Pons (tissue), 1 donor: ENCODE measurements at places on chromosomes 2 and 18.

DNA sequence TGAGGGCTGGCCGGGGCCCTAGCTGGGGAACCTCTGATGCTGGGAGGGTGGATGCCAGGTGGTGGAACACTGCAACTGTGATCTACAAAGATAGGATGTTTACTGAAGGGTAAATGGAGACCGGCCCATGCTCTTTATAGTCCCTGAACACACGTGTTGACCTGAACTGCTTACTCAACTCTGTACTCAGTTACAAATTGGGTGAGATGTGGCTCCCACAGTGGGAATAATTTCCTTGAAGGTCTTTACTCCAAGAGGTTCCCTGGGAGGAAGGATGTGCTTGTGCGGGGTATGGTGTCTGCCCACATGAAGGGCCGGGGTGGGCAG lies 254.1 kb downstream of the PRKCE start:
- DNase-seq, result no peak

DNA sequence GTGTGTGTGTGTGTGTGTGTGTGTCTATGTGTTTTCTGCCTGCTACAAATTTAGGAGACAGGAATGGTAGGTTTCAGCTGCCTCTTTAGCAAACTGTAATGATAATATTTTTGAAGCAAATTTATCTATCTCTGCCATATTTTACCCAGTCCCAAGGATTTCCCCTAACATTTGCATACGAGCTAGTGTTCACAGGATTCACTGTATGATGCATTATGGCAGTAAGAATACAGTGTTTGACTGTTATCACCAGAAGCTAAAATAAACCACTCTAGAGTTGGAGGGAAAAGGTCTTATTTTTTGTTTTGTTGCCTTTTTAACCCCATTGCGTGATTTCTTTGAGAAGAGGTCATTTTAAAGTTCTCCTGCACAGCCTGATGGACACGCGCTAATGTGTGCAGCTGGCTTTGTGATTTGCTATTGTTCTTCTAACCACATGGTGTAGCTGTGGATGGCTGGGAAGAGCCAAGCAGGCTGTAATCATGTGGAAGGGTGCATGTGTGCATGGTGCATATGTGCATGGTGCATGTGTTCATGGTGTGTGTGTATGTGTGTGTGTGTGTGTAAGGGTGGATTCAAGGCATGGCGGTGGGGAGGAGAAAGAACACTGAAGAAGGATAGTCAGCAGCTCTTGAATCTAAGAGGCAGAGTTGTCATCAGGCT lies 62.4 kb downstream of the PLB1 start:
- peak; percentile 51 for DNase-seq

DNA sequence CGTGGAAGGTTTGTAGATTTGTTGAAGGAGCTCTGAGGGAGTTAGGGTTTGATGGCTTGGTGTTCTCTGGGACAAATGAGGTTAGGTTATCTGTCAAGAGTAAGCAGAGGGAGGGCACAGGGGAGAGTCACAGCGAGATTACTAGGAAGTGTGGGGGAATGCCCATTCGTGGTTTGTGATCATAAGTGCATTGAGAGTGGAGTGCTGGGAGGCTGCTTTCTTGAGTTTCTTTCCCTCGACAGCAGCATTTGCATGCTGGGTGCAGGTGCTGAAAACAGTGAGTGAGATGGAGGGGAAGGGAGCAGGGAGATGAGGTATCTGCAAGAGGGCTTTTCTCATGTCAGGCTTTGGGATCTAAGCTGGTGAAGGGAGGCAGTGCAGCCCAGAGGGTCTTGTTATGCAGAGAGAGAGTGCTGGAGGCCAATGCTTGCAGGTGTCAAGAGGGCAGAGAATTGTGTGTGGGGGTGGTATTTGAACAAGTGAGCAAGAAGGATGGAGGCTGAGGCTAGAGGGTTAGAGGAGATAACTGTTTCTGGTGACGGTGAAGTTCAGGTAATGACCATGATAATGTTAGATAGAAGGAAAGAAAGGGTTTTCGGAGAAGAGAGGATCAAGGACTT lies 8.8 kb downstream of the RALB start:
- DNase-seq, result no peak

DNA sequence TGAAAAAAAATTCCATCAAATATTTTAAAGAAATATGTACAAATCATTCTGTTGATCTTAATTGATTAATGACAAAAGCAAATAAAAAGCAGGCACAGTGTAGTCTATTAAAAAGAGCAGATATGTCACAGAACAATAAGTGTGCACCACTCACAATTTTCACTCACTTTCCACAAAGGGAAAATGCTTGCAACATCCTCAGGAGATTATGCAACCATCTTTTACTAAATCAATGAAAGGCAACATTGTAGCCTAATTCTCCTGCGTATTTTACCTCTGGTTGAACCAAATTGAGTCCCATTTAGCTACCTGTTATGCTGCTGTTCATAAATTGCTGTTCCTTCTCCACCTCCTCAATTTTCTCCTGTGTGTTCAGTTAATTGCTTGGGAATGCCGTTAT lies 1346.8 kb upstream of the PIK3C3 start:
- no peak for DNase-seq

DNA sequence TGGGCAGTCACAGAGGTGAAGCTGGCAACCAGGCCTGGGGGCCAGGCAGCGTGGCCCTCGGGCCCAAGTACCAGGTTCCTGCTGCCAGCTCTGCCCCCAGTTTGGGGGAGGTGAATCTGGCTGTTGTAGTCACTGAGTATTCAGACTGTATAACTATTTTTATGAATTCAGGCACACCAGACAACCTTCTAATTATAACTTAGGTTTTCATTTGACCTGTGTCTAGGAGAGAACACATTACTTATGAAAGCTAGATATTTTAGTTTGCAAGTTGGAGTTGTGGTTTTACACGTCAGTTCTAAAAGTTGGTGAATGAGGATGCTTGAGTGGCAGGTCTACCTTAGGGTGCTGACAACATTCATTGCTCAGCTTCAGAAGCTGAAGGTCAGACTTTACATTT lies 71.7 kb downstream of the LIMS1 start:
- no peak for DNase-seq

- no peak for DNase-seq
Observed at GRCh38 chr2:58879834-58880233, 638.7 kb upstream of the FANCL start.

DNA sequence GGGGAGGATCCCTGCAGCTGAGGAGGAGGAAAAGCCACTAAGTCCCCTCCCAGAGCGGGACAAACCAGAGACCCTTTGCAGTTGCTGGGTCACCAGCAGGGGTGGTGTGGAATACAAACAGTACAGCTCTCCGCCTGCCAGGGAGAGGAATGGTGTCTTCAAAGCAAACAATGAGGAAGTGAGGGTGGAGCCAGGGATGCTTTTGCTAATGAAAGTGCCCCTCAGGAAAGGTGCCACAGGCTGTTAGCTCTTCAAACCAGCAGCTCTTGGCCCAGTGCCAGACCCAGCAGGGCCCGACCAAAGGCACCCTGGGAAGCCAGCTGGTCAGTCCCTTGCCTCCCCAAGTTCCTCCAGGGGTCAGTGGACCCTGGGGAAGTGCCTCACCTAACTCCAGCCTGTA lies 102.8 kb downstream of the HIBCH start:
- no peak for DNase-seq

- DNase-seq, result no peak
Observed at GRCh38 chr2:103469800-103470199, 708.0 kb downstream of the TMEM182 start.

DNA sequence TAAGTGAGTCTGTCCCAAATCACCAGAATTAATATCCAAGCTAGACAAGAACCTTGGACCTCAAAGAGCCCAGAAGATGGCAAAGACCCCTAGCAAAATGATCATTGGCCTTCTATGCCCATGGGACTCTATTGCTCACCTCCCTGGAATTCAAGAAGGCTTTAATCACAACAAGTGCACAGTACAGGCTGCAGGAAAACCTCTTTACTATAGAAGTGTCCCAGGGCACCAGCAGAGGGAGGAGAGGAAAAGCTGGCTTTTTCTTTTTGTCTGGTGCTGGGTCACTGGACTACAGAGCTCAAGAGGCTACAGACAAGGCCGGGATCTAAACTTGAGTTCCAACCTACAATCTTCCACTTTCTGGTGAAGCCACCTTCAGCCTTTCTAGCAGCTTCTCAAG lies 88.3 kb upstream of the PPP1CB start:
- DNase-seq, result no peak

- peak; percentile 87 for DNase-seq
Observed at GRCh38 chr18:54679318-54680149, 88.5 kb downstream of the DYNAP start.

- DNase-seq, result no peak
Observed at GRCh38 chr2:19028587-19029375, 329.6 kb downstream of the OSR1 start.

- no peak for DNase-seq
Observed at GRCh38 chr18:12742453-12742852, 39.6 kb downstream of the PSMG2 start.

DNA sequence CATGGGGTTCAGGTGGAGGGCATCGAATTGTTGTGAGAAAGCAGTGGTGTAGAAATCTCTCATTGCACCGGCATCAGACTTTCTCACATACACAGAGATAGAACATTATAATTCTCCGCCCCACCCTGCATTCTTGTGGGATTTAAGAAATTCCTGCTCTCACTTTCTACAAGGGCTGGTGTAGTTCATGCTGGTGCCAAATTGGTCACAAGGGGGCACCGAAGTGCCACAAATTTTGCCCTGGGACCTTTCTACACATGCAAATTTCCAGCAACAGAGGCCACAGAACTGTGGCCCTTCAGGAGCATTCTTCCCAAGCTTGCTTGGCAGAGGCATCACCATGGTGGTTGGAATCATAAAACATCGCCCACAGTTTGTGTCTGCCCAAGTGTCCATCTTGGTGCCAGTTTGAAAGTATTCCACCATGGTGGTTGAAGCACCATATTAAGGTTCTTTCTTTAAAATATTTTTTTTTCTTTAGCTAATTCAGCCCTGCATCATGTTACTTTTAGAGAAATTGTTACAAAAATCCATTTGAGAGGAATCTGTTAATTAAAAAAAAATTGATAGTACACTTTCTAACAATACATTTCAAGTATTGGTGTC lies 521.2 kb upstream of the FANCL start:
- DNase-seq, result peak; percentile 60

- no peak for DNase-seq
Observed at GRCh38 chr18:57845605-57846074, 42.5 kb upstream of the ATP8B1 start.

- DNase-seq, result no peak
Observed at GRCh38 chr2:166239548-166239947, 111.7 kb upstream of the SCN1A start.

DNA sequence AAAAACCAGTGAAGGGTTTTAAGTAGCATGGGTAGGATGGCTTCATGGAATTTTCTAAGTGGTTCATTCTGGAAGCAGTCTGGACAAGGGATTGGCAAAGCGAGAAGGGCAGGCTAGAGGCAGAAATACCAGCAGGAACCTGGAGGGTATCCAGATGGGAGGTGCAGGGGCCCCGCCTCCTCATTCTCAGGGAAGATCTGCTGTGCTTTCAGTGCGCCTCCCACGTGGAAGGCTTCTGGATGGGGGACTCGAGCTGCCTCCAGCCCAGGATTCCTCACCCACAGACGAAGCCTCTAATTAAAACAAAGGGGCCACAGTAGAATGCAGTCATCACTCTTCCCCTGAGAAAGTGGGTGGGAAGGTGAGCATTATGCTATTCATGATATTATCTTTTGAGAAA lies 79.8 kb downstream of the VSNL1 start:
- no peak for DNase-seq

DNA sequence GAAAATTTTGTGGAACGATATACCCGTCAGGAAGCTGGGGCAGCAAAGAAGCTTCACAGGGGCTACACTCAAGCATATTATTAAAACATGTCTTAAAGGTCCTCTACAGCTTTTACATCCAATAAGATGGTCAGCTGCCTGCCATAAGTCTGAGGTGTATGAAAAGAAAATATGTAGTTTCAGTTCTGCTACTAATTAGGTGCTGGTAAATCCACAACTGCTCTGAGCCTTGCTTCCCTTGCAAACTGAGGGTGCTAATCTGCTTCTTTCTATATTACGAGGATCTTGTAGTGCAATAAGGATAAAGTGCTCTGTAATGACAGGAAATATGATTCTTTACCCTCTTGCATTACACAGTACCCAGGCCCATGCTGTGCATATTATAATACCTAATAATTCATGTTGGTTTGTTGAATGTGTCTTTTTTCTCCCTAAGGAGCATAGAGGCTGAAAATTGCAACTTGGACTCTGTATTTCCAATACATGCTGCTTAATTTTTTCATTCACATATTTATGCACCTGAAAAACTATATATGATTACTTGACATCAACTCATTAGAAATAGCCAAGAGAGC lies 14.5 kb upstream of the SLC8A1 start:
- no peak for DNase-seq

DNA sequence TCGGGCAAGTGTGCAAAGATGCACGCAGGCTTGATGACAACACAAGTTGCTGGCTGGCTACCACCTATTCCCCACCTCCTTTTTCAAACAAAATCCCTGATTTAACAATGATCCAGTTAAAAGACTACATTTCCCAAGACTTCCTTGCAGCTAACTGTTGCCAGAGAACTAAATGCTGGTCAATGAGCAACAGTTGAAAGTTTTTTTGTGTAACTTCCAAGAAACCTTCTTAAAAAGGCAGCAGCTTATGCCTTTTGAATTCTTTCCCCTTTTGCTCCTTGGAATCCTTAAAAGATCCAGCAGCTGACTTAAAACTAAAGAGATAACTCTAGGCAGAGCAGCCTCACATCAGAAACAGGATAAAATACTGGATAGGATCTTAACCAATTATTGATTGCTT lies 38.5 kb downstream of the NPHP1 start:
- DNase-seq, result no peak

DNA sequence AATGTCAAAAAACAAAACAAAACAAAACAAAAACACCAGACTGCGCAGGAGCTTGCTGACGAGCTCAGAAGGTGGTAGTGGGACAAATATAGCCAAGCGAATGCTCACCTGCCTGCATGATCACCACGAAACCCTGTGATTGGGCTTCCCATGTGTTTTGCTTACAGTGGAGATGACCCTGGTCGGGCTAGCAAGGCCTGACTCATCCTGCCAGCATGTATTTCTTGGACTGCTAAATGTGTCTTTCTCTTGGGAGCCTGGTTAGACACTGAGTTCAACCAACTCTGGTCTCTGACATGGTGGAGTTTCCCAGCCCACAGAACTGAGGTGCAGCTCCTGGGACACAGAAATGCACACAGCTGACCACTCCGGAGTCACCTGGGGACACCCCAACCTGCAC lies 30.7 kb upstream of the DUSP2 start:
- DNase-seq, result no peak
